ENCODE measurements at places on chromosomes 7 and 10.

DNA sequence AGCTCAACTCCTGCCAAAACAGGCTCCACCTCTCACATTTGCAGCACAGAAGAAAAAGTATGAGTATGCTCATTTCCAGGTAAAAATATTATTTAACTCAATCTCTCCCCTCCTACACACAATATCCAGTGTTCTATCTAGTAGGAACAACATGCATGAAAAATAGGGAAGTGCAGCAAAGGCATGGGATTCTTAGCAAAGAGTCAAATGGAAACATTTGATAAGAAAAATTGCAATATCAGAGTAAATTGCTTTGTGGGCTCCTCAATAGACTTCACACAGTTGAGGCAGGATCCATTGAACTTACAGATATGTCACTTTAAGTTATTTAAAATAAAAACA is 150.9 kb downstream of the ANK3 start:
- no peak for DNase-seq

- DNase-seq, result no peak
Measured at GRCh38 chr7:14691034-14691433, 211.5 kb downstream of the DGKB start.

DNA sequence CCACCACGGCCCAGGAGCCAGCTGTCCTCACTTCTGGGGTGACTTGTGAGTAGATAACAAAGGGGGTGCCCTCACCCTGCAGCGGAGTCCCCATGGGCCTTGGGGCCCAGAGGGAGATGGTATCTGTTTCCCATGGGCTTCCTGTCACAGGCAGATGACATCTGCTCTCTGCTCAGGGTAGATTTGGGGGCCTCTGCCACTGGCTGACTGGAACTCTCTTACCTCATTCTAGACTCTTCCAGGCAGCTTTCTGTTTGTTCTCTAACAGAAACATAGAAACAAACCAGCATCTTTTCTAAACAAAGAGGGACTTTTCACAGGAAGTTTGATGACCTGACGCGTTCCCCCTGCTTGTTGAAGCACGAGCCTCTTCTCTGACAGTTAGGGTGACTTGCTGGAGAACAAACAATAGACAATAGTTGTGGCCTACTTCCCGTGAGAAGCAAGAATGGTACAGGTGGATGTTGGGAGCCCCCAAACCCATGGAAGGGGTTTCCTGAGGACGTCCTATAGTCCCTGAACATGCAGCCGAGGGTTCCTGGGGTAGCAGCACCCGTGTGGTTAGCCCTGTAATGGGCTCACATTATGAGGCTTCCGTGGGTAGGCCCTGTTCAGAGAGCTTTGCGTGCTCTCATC is 61.6 kb downstream of the GRK5 start:
- no peak for DNase-seq

- DNase-seq, result no peak
Measured at GRCh38 chr7:114416129-114416990, 1.7 kb downstream of the FOXP2 start.

- no peak for DNase-seq
Measured at GRCh38 chr7:1555046-1555812, 776 bp downstream of the TMEM184A start.

- no peak for DNase-seq
Measured at GRCh38 chr7:40922316-40922670, 780.6 kb downstream of the INHBA start.

DNA sequence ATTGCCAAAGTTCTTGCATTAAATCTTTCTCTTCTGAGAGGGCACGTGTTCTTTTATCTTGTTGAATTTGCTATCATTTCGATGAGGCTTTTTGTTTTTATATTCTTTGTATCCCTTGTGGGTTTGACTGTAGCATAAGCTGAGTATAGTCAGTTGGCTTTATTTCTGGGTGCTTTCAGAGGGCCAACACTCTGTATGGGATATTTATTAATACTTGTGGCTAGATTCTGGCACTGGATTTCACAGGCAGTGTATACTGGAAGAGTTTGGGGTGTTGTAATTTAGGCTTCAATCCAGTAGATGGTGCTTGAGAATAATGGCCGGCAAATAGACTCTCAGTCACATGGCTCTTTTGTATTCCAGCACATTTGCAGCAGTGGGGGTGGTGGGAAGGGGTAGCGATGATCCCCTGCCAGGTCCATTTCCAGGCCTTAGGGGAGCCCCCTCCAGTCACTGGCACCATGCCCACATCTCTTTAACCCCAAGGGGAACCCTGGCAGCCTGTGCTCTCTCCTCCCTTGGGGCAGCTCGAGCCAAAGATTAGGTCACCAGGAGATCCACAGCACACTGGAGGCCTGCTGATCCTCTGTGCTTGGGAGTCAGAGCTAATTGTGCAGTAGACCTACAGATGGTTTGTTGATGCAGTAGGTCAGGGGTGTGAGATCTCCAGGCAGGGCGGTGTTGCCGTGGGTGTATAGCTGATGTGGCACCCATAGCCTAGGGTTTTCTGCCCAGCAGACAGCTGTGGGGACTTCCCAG is 81.8 kb downstream of the PTPN20 start:
- DNase-seq, result peak; percentile 16

GRCh38 chr10:94938383-94938782 is at the start of gene CYP2C9:
TSS of gene CYP2C9 (plus strand) at chr10:94938658. CDS start at chr10:94938683, 25 bp downstream.
- no peak for DNase-seq

GRCh38 chr10:14022052-14022451 is 308.7 kb downstream of the FRMD4A start:
- no peak for DNase-seq

DNA sequence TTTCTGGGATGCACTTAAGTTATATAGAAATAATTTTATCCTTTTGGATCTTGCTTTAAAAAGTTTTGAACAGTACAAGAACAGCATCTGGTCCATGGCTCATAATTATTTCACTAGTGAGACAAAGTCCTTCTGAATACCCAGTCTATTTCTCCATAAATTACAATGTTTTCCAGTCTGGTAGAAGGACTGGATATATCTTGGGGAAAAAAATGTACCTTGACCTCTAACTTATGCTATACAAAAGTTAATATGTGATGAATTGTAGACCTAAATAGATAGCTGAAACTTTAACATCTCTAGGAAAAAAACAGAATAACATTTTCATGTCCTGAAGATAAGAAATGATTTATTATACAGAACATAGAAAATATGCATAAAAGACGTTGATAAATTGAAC is 88.5 kb downstream of the PPP1R9A start:
- DNase-seq, result no peak

GRCh38 chr7:134900166-134900982 is 85.9 kb upstream of the AGBL3 start:
- peak; percentile 16 for DNase-seq

GRCh38 chr7:112416127-112416526 is 34.1 kb upstream of the IFRD1 start:
- DNase-seq, result no peak

GRCh38 chr10:89207801-89208551 is 859 bp upstream of the CH25H start:
- no peak for DNase-seq
